Gastrocnemius medialis (tissue), 4 donors: ENCODE measurements at places on chromosomes 1 and 21. TPM values are rescaled to one million over a fixed set of nuclear protein-coding genes. Genes with fewer than 3 reads are reported as not detected.

DNA sequence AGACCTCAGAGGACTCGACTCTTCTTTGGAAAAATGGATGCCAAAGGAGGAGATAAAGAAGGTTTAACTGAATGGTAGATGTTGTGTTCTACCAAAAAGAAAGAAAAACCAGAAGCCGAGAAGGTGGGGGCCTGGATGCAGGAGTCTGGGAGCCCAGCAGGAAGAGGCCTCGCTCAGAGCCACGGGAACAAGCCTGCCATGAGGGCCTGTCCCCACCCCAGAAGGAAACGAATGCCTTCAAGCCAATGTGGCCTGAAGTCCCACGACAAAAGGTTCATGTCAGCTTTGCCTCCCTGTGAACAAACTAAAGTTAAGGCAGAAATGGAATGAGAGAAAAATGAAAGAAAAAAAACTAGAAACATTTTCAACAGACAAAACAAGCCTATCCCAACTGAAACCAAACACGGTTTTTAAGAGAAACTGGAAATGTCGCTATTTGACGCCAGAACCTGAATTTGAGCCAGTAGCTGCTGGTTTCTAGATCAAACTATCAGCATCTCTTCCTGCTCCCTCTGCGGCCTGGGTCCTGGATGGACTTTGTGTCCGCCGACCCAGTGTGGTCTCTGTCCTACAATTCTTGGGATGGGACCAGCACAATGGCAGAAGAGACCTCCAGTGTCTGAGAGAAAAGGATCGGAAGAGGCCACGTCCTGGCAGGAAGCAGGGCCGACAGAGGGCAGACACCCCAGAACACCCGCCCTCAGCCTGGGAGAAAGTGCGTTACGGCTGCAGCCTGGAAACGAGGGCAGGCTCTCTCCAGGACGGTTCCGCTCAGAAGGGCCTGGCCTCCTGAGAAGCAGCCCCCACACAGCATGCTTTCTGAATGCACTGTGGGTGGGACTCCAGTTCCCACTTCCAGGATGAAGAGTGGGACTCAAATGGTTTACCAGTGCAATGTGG lies 35.2 kb downstream of the SLC45A1 start:
- DNase-seq = no peak
- peak overlapping the region; percentile 74 for H3K27ac ChIP-seq
- peaks cover 55% of the 10 kb centered on the region for H3K36me3 ChIP-seq
- H3K4me1 ChIP-seq = peaks cover 40% of the 10 kb centered on the region
- no peaks in the 10 kb centered on the region for H3K27me3 ChIP-seq

GRCh38 chr21:35649186-35649585 lies 411.1 kb downstream of the SETD4 start:
- H3K4me1 ChIP-seq = no peaks in the 10 kb centered on the region
- H3K36me3 ChIP-seq = no peaks in the 10 kb centered on the region
- no peak overlapping the region for H3K4me3 ChIP-seq

GRCh38 chr1:5747426-5748285 lies 244.6 kb downstream of the NPHP4 start:
- DNase-seq = no peak
- H3K36me3 ChIP-seq = no peaks in the 10 kb centered on the region
- H3K27ac ChIP-seq = no peak overlapping the region
- peaks cover 12% of the 10 kb centered on the region for H3K27me3 ChIP-seq

DNA sequence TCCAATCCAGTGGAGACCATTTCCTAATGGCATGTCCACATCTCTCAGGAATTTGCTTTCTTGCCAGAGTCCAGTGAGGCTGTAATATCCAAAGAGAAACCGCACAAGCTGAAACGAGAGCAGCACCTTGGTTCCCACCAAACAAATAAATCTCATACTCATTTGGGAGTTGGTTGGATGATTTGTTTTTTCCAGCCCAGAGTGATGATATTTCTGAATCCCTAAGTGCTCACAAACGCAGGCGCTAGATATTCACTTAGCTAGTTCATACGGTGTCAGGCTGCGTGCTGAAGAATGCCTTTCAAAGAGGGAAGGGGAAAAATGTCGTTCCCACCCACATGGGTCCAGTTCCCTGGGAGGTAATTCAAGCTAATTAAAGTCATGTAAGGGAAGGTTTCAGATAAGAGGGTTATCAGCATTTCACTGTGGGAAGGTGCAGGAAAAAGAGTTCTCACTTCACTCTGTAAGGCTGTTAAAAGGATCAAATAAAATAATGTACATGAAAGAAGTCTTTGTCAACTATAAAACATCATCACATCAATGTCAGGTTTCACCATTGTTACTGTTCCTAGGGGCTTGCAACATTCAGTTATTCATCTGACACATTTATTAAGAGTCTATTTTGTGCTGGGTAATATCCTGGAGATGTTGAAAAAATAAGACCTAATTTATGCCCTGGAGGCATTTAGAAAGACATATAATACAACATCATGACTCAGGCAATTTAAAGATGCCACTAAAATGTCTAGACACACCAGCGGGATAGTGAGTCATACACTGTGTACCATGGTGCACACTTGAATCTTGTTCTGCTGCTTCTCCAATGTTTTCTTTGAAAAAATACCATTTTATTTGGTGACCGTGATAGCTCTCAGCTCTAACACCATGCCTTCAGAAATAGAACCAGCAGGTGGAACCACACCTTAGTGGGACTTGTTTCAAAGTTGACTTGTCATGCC lies 19.3 kb downstream of the DPT start:
- DNase-seq = no peak
- no peaks in the 10 kb centered on the region for H3K27me3 ChIP-seq
- peaks cover 10% of the 10 kb centered on the region for H3K4me1 ChIP-seq
- H3K4me3 ChIP-seq = no peak overlapping the region
- peak overlapping the region; percentile 10 for H3K27ac ChIP-seq

GRCh38 chr1:93448983-93449804 lies 1.3 kb downstream of the FNBP1L start:
- no peaks in the 10 kb centered on the region for H3K36me3 ChIP-seq
- DNase-seq = no peak
- peak overlapping the region; percentile 94 for H3K4me3 ChIP-seq
- H3K27ac ChIP-seq = peak overlapping the region; percentile 86

GRCh38 chr1:29650476-29650875 lies 414.2 kb downstream of the PTPRU start:
- H3K27me3 ChIP-seq = peaks cover 2% of the 10 kb centered on the region
- H3K4me1 ChIP-seq = no peaks in the 10 kb centered on the region
- H3K27ac ChIP-seq = no peak overlapping the region
- H3K4me3 ChIP-seq = no peak overlapping the region
- no peaks in the 10 kb centered on the region for H3K36me3 ChIP-seq

- no peak overlapping the region for H3K4me3 ChIP-seq
- H3K36me3 ChIP-seq = no peaks in the 10 kb centered on the region
- H3K4me1 ChIP-seq = no peaks in the 10 kb centered on the region
- no peak for DNase-seq
Measured at GRCh38 chr1:107934578-107934977, 30.4 kb downstream of the VAV3 start.

Gene URB1
- total RNA-seq = 13.8 TPM

- no peak overlapping the region for H3K4me3 ChIP-seq
- no peak for DNase-seq
- H3K36me3 ChIP-seq = no peaks in the 10 kb centered on the region
- H3K27me3 ChIP-seq = peaks cover 16% of the 10 kb centered on the region
Measured at GRCh38 chr1:17891205-17892110, 136.3 kb downstream of the ACTL8 start.

GRCh38 chr1:203649999-203650836 lies 23.6 kb downstream of the ATP2B4 start:
- no peaks in the 10 kb centered on the region for H3K27me3 ChIP-seq
- H3K27ac ChIP-seq = peak overlapping the region; percentile 5
- DNase-seq = no peak
- no peaks in the 10 kb centered on the region for H3K36me3 ChIP-seq
- peak overlapping the region; percentile 17 for H3K4me3 ChIP-seq

DNA sequence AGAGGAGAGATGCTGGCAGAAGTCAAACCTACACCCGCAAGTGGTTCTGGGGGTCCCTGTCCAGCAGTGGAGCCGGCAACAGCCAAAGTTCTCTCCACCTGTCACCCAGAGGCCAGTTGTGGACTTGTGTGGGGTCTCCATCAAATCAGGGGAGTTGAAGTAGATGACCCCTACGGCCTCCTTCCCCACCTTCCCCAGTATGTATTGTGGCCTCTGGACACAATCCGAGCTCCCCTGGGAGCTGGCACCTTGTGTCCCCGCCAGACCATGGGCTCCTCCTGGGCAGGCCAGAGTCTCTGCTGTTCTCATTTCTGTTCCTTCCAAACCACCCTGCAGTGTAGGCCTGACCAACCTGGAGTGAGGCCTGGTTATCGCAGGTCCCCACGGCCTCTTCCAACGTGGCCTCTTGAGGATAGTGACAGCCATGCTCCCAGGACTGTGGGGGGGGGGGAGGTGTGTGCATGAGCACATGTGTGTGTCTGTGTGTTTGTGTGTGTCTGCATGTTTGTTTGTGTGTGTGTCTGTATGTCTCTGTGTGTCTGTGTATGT lies 246.4 kb downstream of the MATN1 start:
- H3K27me3 ChIP-seq = no peaks in the 10 kb centered on the region
- H3K27ac ChIP-seq = no peak overlapping the region
- no peaks in the 10 kb centered on the region for H3K4me1 ChIP-seq
- no peaks in the 10 kb centered on the region for H3K36me3 ChIP-seq

- H3K27ac ChIP-seq = no peak overlapping the region
- no peaks in the 10 kb centered on the region for H3K4me1 ChIP-seq
- no peaks in the 10 kb centered on the region for H3K36me3 ChIP-seq
- no peak for DNase-seq
Measured at GRCh38 chr1:43558346-43558841, 27.7 kb downstream of the PTPRF start.

- H3K36me3 ChIP-seq = no peaks in the 10 kb centered on the region
- no peaks in the 10 kb centered on the region for H3K27me3 ChIP-seq
- no peak for DNase-seq
- H3K4me1 ChIP-seq = no peaks in the 10 kb centered on the region
Measured at GRCh38 chr21:39845571-39846130, 21.6 kb upstream of the PCP4 start.

DNA sequence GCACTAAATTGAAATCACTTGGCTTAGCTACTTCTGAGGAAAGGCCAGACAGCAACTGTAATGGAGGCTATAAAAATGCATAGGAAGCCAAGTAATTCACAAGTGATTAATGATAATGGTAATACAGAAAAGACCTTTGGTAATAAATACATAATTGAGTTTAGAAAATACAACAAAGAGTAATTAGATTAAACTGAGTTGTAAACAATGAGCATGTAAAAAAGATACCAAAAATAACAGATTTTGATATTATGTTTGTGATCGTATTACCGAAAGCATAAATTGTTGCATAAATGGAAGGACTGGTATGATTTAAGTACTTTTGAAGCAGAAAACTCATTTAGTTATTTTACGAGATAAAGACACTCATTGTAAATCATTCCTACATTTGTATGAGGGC lies 556.7 kb upstream of the TMPRSS15 start:
- DNase-seq = no peak
- no peaks in the 10 kb centered on the region for H3K27me3 ChIP-seq
- H3K4me3 ChIP-seq = no peak overlapping the region
- H3K36me3 ChIP-seq = no peaks in the 10 kb centered on the region
- no peaks in the 10 kb centered on the region for H3K4me1 ChIP-seq

Gene GPR89A
- total RNA-seq = 17.1 TPM

DNA sequence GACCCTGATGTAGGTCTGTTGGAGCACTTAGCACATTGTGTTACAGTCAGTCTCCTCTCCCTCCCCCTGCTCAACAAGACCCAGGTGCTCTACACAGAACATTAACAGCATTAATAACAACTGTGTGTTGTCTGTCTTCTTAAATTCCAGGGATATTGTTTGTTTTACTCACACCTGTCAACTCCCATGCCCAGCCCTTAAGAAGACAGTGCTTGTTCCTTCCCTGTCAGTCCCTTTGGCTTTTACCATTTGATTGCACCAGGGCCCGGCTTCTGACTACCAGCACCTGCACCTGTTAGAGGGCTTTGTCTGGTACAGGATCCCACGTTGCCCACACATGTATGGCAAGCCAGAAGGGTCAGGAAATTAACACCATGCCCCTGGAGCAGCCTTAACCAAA lies 11.7 kb downstream of the RIMKLA start:
- DNase-seq = no peak
- H3K36me3 ChIP-seq = no peaks in the 10 kb centered on the region
- H3K4me3 ChIP-seq = no peak overlapping the region
- H3K27ac ChIP-seq = no peak overlapping the region

GRCh38 chr1:153608089-153608682 lies 4.8 kb downstream of the S100A16 start:
- H3K27ac ChIP-seq = peak overlapping the region; percentile 85
- H3K4me3 ChIP-seq = peak overlapping the region; percentile 45
- DNase-seq = no peak
- peaks cover 14% of the 10 kb centered on the region for H3K36me3 ChIP-seq
- H3K27me3 ChIP-seq = no peaks in the 10 kb centered on the region
- peaks cover 21% of the 10 kb centered on the region for H3K4me1 ChIP-seq

Gene RHBDL2
- total RNA-seq = not detected

- H3K4me1 ChIP-seq = no peaks in the 10 kb centered on the region
- H3K27ac ChIP-seq = no peak overlapping the region
- no peak for DNase-seq
- H3K36me3 ChIP-seq = no peaks in the 10 kb centered on the region
- no peaks in the 10 kb centered on the region for H3K27me3 ChIP-seq
Measured at GRCh38 chr1:228891272-228892034, 156.2 kb downstream of the RHOU start.

Gene ARMH1
- total RNA-seq = not detected

- H3K36me3 ChIP-seq = no peaks in the 10 kb centered on the region
- no peaks in the 10 kb centered on the region for H3K27me3 ChIP-seq
- H3K4me1 ChIP-seq = peaks cover 49% of the 10 kb centered on the region
- no peak for DNase-seq
- H3K27ac ChIP-seq = peak overlapping the region; percentile 63
Measured at GRCh38 chr1:51572365-51572764, 44.5 kb upstream of the OSBPL9 start.

Gene B3GALT6
- 22.0 TPM for total RNA-seq
